ENCODE measurements at places on chromosomes 3 and 15.

DNA sequence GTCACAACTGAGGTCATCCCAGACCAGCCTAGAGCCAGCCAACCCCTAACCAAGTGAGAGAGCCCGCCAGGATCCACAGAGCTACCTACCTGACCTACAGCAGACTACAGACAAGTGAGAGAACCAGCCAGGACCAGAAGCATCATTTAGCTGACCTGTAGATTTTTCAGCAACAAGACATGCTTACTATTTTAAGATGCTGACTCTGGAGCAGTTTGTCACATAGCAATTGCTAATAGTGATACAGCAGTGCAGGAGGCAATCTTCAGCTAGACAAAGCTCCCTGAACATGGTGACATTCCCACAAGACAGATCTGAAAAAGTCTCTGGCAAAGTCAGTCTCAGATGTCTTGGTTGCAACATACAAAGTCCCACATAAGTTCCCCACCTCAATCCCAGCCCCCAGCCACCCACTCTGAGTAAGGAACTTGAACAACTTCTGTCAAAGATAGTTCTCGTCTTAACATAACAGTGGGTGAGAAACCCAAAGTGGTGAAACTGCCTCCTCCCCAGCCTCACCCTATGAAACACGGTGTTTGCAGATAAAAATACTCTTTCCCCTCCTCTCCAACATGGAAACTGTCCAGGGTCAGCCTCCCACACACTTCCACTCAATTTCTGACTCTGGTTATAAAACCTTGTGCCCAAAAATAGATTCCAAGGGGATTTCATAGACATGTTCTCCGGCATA is 120.3 kb upstream of the SLC6A11 start:
- DNase-seq: no peak

DNA sequence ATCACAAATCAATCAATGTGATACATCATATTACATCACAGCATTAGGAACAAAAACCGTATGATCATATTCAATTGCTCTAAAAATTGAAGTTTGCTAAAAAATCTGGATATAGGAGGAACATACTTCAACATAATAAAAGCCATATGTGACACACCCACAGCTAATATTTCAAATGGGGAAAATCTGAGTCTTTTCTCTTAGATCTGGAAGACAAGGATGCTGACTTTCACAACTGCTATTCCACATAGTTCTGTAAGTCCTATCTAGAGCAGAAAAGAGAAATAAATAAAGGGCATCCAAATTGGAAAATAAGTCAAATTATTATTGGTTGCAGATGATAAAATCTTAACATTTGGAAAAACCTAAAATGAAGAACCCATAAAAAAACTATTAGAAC is 256.8 kb upstream of the SGO1 start:
- DNase-seq: no peak

DNA sequence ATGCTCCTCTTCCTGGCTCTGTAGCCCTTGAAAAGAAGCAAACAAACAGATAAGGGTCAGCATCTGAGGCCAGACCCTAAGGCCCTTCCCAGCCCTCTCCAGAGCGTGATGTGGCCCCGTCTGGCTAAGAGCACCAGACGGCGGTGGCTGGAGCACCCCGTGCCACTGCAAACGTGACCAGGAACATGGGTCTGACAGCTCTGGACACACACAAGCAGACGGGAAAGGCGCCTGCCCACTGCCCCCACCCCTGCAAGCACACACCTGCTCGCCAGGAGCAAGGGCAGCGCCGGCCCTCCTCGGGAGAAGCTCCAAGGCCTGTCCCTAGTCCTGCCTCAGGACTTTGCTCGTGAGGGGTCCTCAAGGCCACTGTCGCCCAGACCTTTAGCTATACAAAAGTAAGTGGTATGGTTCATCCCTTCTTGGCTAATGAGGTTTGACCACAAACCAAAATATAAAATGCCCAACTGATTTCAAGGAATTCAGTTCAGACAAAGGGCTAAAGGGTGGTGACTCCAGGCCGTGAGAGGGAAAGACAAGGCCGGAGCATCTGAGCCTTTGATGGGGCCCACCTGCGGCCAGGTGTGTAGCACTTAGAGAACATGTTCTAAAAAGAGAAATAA is 90.4 kb downstream of the XXYLT1 start:
- no peak for DNase-seq

DNA sequence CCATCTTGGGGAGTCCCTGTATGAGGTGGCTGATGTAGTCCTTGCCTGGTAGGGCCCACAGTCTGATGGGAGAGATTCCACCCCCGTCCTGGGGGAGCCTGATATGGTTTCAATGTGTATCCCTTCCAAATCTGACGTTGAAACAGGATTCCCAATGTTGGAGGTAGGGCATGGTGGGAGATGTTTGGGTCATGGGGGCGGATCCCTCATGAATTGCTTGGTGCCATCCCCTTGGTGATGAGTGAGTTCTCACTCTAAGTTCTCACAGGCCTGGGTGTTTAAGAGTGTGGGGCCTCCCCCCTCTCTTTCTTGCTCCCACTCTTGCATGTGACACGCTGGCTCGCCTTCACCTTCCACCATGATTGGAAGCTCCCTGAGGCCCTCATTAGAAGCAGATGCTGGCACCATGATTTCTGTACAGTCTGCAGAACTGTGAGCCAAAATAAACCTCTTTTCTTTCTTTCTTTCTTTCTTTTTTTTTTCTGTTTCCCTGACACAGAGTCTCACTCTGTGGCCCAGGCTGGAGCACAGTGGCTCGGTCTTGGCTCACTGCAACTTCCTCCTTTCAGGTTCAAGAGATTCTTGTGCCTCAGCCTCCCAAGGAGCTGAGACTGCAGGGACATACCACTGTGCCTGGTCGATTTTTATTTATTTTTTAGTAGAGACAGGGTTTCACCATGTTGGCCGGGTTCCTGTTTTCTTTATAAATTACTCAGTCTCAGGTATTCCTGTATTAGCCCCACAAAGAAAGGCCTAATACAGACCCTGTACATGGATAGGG is 28.6 kb downstream of the ITGA11 start:
- no peak for DNase-seq

DNA sequence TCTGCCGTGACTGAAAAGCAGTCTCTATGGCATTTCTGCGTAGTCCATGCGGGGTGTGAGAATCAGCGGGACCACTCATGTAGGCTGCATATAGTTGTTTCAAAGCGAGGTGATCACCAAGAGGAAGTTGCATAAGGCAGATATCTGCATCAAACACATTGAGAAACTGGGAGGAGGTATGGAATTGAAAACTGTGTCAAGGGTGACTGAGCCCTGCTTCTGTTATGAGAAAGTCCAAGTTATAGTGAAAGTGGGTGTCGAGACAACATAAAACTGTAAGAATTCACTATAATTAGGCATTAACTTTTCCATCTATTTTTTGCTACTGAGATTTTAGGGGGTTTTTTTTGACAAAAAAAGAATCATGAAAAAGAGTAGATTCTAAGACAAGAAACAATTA is 109.3 kb downstream of the ZIC1 start:
- DNase-seq: no peak

DNA sequence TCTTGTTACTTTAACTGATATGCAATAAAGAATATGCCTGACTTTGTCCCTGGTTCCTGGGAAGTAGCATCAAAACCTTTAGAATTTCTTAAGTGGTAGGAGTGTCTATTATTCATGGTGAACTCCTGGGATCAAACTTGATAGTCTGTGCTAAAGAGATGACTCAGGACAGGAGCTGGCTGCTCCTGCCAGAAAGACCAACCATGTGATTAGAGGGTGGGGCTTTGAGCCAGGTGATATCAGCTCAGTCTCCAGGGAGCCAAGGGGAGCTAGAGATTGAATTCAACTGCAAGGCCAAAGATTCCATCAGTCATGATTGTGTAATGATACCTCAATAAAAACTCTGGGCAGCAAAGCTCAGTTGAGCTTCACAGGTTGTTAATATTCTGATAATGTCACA is 20.6 kb upstream of the TMC3 start:
- DNase-seq: no peak

GRCh38 chr3:81699536-81700320 is 61.7 kb downstream of the GBE1 start:
- no peak for DNase-seq

DNA sequence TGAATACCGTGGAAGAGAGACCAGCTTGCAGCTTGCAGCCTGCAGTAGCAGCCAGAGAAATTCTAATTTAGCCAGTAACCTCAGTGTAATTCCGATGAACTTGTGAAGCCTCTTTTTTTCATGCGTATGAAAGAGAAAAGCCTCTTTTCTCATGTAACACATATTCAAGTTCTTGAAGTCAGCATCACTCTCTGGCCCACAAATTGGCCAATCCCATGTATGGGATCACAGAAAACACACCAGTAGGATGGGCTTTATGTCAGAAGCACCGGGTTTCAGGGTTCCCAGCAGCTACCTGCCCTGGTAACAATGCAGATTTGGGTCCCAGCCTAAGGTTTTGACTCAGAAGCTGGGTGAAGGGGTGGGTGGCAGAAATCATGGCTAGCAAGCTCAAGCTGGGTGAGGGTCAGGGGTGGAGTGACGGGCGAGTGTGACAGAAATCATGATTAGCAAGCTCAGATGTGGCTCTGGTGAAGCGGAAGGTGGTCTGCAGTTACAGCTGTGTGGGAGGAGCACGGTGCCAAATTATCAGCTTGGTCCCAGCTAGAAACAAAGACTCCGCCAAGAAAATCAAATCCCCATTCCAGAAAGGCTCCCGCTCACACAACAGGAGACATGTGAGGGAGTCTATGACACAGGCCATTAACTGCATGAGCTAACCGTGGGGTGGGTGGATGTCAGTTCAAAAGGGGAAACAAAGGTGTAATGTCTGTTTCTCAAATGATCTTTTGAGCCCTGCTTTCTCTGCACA is 86.6 kb downstream of the SNRK start:
- DNase-seq: no peak

GRCh38 chr15:54594115-54594514 is 602.6 kb downstream of the RSL24D1 start:
- DNase-seq: no peak

DNA sequence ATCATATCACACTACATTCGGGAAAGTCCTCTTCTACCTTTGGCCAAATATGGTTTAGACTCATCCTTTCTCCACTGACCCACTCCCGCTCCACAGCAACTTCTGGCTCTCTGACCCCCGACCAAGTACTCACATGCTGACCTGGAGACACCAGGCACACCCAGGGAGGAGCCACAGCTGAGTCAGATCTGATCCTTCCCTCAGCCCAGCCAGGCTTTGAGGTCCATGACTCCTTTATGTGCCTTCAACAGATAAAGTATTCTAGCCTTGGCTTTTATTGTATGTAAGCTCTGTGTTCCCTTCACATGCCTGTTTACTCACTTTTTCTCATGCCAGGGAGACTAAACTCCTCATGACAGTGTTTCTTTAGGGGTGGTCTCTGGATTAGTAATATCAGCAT is 166.9 kb upstream of the UMPS start:
- no peak for DNase-seq

DNA sequence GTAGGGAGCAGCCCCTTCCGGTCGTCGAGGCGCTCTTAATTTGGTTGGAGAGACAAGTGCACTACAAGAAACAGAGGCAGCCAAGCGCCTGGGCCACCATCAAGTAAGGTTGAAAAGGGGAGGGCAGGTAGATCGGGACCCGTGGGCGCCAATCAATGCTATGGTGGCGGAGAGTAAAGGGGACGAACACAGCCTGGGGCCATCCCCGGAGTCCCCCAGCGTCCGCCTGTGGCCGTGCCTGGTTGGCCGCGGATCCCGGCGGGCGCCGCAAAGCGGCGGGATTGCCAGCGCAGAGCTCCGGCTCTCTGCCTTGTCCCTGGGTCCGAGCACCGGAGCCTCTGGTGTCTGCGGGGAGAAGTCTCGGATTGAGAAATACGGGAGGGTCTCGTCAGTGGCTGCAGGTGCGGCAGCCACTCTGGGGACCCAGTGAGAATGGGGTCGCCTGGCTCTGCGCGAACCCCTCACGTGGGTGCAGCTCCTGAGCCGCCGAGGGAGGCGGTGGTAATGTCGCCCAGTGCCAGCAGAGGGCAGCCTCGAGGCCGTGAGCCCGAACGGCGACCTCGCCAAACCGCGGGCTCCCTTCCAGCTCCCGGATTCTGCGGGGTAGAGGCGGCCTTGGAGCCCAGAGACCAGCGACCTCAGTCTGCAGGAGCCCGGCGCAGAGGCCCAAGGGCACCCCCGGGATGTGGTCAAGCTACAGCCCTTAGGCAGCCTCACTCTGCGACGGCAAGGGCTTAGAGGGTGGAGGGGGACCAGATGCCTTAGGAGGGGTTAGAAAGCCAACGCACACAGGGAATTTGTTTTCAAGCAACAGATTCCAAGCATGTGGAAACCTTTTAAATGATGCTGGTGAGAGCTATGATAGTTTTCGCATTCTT is 10.8 kb downstream of the FOXL2 start:
- no peak for DNase-seq

DNA sequence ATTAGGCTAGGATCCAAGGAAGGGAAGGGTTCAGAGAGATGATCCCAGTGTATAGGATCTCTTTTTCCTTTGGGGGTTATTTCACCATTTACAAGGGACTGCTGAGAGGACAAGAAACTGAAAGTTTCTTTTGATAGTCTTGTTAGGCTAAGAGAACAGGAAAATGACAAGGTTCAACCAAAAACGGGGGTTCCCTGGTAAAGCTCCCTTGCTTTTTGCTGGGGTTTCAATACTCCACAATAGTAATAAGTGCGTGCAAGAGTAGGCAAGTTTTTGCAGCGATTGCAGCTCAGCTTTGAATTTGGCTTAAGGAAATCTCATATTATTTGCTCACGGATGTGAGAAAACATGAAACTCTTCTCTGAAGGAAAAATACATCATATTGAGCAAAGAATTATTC is 18.8 kb upstream of the SUSD5 start:
- no peak for DNase-seq

DNA sequence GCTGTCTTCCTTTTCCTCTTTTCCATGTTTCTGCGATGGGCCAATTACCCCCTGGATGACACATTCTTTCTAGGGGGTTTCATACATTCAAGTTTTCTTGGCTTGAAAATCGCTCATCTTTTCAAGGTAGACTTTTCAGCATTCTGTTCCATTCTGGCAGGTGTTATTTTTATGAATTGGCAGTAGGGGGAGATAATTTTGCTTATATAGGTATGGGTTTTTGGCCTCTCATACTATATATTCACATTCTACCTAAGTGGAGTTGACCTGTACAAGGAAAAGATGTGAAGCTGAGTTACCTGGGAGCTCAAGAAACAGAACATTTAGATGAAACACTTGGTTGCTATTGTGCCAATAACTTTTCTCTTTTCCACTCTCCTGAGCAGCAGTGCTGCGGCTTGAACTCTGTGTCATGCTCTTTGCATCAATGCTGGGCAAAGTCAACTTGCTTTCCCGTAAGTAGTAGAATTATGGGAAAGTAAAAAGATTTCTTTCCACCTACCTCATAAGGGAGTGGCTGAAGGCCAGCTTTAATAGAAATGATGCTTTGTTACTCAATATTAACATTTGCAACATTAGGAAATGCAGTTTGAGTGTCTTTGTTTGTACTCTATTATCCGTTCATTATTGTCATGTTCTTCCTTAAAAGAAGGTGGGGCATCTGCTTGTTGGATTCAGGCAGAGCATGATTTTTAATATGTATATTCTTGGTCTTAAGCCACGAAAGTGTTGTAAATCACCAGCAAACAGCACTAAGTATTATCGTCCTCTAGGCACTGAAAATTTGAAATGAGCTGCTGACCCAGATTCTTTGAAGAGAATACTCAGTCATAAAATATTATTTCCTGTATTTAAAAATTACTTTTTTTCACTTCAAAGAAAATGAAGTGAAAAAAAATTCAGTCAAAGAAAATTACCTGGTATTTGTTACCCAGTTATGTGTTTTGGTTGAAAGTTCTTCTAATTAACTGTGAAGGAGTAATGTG is 27.7 kb upstream of the MFSD1 start:
- no peak for DNase-seq

All from non-pigmented ciliary epithelial cell (primary cell).